ENCODE measurements at places on chromosomes 1 and 21. TPM values are rescaled to one million over a fixed set of nuclear protein-coding genes. Genes with fewer than 3 reads are reported as not detected.

The SOX13 gene
- polyA plus RNA-seq, result 0.33 TPM

The SAMSN1 gene
- polyA plus RNA-seq, result 24.6 TPM

The CR1L gene
- not detected for polyA plus RNA-seq

The UTS2 gene
- polyA plus RNA-seq, result not detected

The DENND2D gene
- polyA plus RNA-seq, result 107 TPM

The PADI2 gene
- 0.10 TPM for polyA plus RNA-seq

The CELA2B gene
- not detected for polyA plus RNA-seq

The PTPRF gene
- not detected for polyA plus RNA-seq

The LDLRAP1 gene
- polyA plus RNA-seq, result 60.5 TPM

The ORC1 gene
- polyA plus RNA-seq, result 0.15 TPM

The SNX7 gene
- polyA plus RNA-seq, result 0.13 TPM

The PROK1 gene
- polyA plus RNA-seq, result not detected

The SLFNL1 gene
- polyA plus RNA-seq, result 0.20 TPM

The PALMD gene
- polyA plus RNA-seq, result not detected

The SELP gene
- polyA plus RNA-seq, result 2.2 TPM

The FPGT gene
- polyA plus RNA-seq, result 3.9 TPM

The TBX15 gene
- polyA plus RNA-seq, result not detected

The ELF3 gene
- not detected for polyA plus RNA-seq

The EXO1 gene
- polyA plus RNA-seq, result 0.29 TPM

The FMN2 gene
- not detected for polyA plus RNA-seq

The CYP4Z1 gene
- polyA plus RNA-seq, result not detected

The PERM1 gene
- not detected for polyA plus RNA-seq

The UBL4B gene
- not detected for polyA plus RNA-seq

The C1orf116 gene
- polyA plus RNA-seq, result 0.14 TPM

The NGF gene
- not detected for polyA plus RNA-seq

The GPR25 gene
- 41.1 TPM for polyA plus RNA-seq

The SELL gene
- 1,261 TPM for polyA plus RNA-seq

The CEP104 gene
- 18.3 TPM for polyA plus RNA-seq

The LCE1D gene
- polyA plus RNA-seq, result not detected

The HSPA6 gene
- 0.80 TPM for polyA plus RNA-seq

The GJA9 gene
- polyA plus RNA-seq, result not detected

The UMODL1 gene
- polyA plus RNA-seq, result 0.05 TPM

The TMEM269 gene
- polyA plus RNA-seq, result not detected

The AMY2B gene
- polyA plus RNA-seq, result 2.7 TPM

The IGSF3 gene
- polyA plus RNA-seq, result not detected

The RGS4 gene
- not detected for polyA plus RNA-seq

The ZNF695 gene
- polyA plus RNA-seq, result 0.36 TPM

The RCC1 gene
- 13.3 TPM for polyA plus RNA-seq

The PEX19 gene
- polyA plus RNA-seq, result 37.8 TPM

The TNN gene
- polyA plus RNA-seq, result not detected

The LORICRIN gene
- not detected for polyA plus RNA-seq

The PPIAL4G gene
- not detected for polyA plus RNA-seq

Measured in IgD-negative memory B cell (primary cell).